ENCODE measurements at places on chromosomes 1 and 21. TPM values are rescaled to one million over a fixed set of nuclear protein-coding genes. Genes with fewer than 3 reads are reported as not detected.

Gene E2F2
- polyA plus RNA-seq, result 4.6 TPM

Gene ATP6V1G3
- polyA plus RNA-seq, result 5.0 TPM

Gene AGMAT
- polyA plus RNA-seq, result 35.0 TPM

Gene PPIAL4G
- 0.21 TPM for polyA plus RNA-seq

Gene DHX9
- polyA plus RNA-seq, result 288 TPM

Gene LCE2B
- not detected for polyA plus RNA-seq

Gene SEC16B
- polyA plus RNA-seq, result 3.2 TPM

Gene ACKR1
- 1.2 TPM for polyA plus RNA-seq

Gene CLDN17
- not detected for polyA plus RNA-seq

Gene TRIM46
- 3.8 TPM for polyA plus RNA-seq

Gene KCNA3
- 0.16 TPM for polyA plus RNA-seq

DNA sequence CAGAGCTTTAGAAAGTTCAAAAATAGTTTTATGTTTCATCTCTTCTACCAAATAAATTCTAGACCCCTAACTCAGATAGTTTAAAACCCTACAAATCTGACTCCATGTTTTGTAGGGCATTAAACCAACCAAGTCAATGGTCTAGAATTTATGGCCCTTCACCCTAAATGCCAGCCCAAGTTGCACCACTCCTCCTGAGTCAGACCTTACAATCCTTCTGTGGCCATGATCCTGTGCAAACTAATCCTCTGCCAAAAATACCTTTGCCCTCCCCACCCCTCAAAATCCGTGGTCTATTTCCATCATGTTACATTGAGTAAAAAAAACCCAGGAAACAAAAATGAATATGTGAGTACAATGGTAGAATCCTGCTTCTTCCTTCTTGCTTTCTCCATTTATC, 179.3 kb downstream of the NR5A2 start:
- no peak for DNase-seq

GRCh38 chr1:165629848-165630628, 996 bp upstream of the MGST3 start:
- no peak for DNase-seq

- no peak for DNase-seq
Measured at GRCh38 chr1:149978547-149979023, 31.9 kb downstream of the OTUD7B start.

DNA sequence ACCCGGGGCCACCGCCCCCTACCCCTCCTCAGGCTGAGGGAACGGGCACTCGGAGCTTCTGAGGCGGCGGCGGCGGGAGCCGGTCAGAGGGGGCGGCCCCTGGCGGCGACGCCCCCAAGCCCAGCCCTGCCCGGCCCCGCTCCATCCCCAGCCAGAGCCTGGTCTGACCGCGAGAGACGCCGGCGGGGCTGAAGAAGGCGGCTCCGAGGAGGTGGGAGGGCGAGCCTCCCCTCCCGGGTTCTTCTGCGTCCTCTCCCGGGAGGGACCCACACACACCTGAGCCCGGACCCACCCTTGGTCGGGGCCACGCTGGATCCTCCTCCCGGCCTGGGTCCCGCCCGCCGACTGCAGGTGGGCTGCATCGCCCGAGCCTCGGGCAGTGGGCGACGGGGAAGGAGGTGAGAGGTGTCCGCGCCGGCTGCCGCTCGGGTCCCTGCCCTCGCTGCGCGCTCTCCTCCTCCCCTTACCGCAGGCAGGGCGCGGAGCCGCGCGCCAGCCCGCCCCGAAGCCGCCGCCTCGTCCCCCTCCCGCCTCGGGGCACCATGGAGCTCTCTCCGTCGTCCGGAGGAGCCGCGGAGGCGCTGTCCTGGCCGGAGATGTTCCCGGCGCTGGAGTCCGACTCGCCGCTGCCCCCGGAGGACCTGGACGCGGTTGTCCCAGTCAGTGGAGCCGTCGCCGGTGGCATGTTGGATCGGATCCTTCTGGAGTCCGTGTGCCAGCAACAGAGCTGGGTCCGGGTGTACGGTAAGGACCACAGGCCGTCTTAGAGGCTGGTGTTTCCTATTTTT, at the start of gene RASAL2:
Gene RASAL2 (plus strand): TSS at position 154 of the 788 bp plus-strand sequence. CDS start 389 bp downstream, at position 543.
- peak; percentile 59 for DNase-seq

GRCh38 chr1:21823980-21824702, 12.1 kb downstream of the LDLRAD2 start:
- DNase-seq, result no peak

DNA sequence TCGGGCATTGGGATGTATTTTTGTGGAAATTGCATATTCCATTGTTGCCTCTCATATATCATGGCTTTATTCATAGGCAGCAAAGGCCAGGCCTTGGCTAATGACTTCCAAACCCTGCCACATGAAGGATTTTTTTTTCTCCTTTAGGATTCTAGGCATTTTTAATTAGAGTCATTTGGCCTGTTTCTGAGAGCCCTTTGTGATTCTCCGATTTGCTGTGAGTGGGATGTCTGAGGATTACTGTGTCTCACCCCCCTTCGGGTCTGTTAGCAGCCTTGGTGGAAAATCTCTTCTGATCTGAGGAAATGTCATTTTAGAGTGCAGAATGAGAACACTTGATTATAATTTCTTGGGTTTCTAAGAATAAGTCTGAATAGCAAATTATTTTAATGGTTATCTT, 253.5 kb downstream of the NTNG1 start:
- no peak for DNase-seq

GRCh38 chr1:45051005-45051772, 39.1 kb downstream of the UROD start:
- no peak for DNase-seq

- DNase-seq, result no peak
Measured at GRCh38 chr1:53641481-53642214, 97.3 kb downstream of the GLIS1 start.

- DNase-seq, result no peak
Measured at GRCh38 chr1:151711044-151711800, 5.4 kb downstream of the CELF3 start.

GRCh38 chr1:119887427-119887826, 8.9 kb downstream of the ADAM30 start:
- no peak for DNase-seq

DNA sequence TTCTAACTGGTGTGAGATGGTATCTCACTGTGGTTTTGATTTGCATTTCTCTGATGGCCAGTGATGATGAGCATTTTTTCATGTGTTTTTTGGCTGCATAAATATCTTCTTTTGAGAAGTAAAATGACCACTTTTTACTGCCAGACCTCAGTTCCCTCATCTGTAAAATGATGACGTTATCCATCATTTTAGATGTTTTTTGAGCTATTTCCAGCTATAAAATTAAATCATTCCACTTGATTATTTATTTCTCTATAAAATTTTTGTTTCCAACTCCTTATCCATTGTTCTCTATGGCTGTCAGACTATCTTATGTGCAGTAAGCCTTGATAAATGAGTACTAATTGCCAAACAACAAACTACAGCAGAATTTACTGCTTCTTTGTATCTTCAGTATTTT, 33.2 kb downstream of the RGS5 start:
- DNase-seq, result no peak

DNA sequence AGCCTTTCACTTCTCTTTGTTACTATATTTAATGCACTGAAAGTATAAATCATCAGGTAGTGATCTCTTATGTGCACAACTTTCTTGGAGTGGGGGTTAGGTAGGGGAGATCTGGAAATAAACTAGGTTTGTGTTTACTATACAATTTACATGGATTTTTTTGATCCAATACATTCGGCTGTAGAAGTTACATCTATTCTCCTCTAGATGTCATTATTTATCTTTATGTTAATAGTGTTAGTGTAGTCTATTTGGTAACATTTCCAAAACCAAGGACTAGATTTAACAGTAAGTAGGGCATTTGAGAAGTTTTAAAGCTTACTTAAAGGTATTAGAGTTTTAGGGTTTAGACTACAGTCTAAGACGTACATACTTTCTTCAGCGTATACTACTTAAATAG, 5.4 kb downstream of the VPS45 start:
- no peak for DNase-seq

DNA sequence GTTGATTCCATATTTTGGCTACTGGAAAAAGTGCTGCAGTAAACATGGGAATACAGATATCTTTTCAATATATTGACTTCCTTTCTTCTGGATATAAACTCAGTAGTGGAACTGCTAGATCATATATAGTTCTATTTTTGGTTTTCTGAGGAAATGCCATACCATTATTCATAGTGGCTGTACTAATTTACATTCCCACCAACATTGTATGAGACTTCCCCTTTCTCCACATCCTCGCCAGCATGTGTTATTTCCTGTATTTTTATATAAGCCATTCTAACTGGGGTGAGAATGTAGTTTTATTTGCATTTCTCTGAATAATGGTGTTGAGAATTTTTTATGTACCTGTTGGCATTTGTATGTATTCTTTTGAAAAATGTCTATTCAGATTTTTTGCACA, 385.2 kb downstream of the NUF2 start:
- no peak for DNase-seq

GRCh38 chr1:227906550-227907071, 41.1 kb downstream of the WNT9A start:
- DNase-seq, result no peak

- no peak for DNase-seq
Measured at GRCh38 chr1:26887125-26887524, 3.0 kb downstream of the GPN2 start.

- peak; percentile 38 for DNase-seq
Measured at GRCh38 chr1:48916130-48917069, 139.7 kb upstream of the BEND5 start.

- DNase-seq, result peak; percentile 21
Measured at GRCh38 chr1:202615501-202616354, 94.5 kb downstream of the SYT2 start.

DNA sequence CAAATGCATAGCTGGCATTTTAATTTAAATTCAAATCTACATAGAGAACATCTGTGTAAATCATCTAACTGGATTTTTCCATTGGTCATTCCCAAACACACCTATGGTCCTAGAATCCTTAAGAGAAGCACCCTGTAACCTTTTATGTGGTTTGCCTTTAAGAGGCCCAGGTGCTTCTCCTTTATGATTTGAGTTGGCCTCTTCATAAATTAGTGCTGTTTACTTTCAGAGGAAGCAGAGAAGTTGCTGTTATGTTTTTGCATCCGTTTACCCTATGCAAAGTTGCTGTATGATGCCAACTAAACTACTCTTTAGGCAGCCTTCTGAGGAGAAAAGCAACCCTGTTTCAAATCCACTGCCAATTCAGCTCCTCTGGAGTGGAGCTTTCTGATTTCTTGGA, 193.8 kb downstream of the HS2ST1 start:
- DNase-seq, result no peak

- DNase-seq, result no peak
Measured at GRCh38 chr1:204859861-204860267, 10.8 kb upstream of the NFASC start.

GRCh38 chr1:110634455-110635311, 28.5 kb upstream of the KCNA2 start:
- no peak for DNase-seq

GRCh38 chr1:184906761-184907160, 67.5 kb downstream of the NIBAN1 start:
- no peak for DNase-seq

DNA sequence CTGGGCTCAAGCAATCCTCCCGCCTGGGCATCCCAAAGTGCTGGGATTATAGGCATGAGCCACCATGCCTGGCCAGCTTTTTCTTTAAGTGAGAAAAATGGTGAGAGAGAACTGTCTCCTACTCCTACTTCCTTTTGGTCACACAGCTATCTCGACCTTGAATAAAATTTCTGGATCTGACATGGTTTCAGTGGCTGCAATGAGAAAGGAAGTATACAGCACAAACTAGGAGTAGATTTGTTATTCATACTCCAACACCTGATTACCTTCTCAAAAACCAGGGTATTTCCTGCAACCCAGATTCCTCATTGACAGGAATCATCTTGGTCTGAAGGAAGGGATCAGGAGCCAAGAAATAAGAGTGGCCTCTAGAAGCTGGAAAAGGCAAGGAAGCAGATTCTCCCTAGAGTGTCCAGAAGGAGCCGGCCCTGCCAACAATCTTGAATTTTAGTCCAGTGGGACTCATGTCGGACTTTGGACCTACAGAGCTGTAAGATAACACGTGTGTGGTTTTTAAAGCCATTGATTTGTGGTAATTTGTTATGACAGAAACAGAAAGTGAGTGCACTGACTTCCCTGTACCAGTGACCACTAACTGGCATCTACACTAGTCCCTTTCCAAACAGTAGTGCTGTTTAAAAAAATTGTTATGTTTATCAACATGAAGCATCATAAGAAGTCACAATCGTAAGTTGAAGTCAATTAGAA, 516.6 kb downstream of the SMYD3 start:
- DNase-seq, result no peak

DNA sequence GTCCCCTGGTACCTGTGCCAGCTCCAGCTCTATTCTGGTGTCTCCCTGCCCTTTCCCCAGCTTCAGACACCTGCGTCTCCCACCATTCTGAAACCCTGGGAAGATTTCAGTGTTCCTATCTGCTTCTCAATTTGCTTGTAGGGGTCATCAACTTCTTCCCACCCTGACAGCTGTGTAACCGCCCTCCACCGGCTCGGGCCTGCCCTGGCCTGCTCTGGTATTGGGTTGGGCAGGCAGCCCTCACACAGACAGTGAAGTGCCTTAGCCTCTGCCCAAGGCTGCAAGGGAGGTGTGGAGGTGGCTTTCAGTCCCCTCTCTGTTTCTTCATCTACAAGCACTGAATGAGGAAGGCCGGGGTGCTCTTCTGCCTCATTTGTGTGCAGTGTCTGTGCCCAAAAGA, 97.2 kb downstream of the LAMC2 start:
- DNase-seq, result no peak

DNA sequence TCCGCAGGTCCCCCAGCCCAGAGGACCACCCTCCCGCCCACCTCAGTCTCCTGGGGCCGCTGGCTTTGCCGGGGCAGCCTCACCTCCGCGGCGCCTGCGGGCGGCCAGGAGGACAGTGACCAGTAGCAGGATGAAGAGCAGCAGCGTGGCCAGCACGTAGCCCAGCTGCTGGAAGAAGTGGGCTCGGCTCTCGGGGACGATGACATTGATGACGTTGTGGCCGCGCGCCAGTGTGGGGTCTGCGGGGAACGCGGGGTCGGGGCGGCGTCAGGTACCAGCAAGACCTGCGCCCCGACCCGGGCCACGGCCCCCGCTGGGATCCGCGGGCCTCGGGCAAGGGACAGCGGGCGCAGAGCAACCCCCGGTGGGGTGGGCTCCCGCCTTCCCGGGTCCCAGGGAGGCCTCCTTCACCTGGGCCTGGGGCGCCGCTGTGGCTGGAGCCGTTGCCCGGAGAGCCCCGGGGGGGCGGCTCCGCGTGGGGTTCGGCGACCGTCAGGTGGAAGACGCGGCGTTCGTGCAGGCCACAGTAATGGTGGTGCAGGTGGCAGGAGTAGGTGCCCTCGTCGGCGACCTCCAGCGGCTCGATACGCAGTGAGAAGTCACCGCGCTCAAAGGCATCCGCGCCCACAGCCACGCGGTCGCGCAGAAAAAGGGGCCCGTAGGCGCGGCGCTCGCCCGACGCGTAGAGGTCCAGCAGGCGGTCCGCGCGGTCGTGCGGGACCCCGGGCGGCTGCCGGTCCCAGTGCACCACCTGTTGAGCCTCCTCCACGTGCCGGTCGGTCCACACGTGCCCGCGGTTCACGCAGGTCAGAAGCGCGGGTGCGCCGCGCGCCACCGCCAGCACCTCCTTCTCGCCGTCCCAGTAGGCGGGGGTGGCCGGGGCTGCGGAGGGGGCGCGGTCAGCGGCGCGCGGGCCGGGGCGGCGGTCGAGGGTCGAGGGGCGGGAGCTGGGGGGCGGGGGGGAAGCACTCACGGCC, 3.8 kb downstream of the MXRA8 start:
- DNase-seq, result no peak

Data from left renal cortex interstitium (tissue), 4 donors.